Activated CD4-positive, alpha-beta memory T cell treated with anti-CD3 and anti-CD28 coated beads for 36 hours (primary cell): ENCODE measurements at places on chromosomes 5 and 9.

- DNase-seq = peak; percentile 15
These were observed 107.9 kb upstream of the LARP1 start for GRCh38 chr5:154647114-154647760.

DNA sequence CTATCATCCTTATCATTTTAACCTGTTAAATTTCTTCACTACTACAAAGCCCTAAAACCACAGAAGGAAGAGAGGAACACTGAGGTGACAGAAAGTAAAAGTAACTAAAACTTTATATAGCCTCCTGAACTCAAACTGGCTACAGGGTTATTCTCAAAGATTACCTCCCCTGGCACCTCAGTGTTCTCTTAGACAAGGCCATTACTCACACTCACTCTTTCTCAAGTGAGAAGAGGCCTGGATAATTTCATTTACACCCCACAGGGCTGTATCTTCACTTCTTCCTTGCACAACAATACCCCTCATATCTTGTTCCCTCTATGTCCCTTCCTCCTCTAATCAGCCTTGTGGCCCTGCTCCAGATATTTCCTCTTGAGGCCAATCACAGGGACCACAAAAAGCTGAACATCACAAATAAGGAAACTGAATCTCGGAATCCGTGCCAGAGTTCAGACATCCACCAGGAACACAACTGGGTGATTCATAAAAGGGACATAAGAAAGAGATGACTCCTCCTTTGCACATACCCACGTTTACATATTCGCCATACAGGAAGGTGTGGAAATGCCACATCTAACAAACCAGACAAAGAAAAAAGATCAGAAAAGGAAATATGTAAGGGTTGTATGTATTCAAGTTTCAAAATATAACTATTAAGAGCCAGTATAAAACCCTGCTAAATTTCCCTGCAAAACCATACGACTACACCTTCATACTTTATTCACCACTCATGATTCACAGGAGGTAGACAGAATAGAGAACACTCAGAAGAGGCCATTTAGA is 1.7 kb upstream of the KLHL3 start:
- DNase-seq = peak; percentile 46

DNA sequence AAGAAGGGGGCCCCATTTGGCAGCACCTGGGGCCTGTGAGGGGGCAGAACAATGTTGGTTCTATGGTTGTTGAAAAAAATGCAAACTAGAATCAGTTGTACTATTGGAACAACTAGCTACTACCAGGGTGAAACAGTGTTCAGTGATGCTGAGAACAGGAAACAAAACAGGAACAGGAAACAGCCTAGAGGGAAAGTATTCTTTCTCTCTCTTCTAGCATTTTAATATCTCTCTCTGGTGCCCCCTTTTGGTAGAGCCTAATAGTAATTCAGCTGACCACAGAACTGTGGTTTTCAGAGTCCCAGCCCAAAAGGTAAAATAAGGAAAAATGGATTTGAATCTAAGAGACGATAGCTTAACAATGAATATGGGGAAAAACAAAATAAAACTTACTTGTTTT is 138.0 kb upstream of the KCNN2 start:
- no peak for DNase-seq

DNA sequence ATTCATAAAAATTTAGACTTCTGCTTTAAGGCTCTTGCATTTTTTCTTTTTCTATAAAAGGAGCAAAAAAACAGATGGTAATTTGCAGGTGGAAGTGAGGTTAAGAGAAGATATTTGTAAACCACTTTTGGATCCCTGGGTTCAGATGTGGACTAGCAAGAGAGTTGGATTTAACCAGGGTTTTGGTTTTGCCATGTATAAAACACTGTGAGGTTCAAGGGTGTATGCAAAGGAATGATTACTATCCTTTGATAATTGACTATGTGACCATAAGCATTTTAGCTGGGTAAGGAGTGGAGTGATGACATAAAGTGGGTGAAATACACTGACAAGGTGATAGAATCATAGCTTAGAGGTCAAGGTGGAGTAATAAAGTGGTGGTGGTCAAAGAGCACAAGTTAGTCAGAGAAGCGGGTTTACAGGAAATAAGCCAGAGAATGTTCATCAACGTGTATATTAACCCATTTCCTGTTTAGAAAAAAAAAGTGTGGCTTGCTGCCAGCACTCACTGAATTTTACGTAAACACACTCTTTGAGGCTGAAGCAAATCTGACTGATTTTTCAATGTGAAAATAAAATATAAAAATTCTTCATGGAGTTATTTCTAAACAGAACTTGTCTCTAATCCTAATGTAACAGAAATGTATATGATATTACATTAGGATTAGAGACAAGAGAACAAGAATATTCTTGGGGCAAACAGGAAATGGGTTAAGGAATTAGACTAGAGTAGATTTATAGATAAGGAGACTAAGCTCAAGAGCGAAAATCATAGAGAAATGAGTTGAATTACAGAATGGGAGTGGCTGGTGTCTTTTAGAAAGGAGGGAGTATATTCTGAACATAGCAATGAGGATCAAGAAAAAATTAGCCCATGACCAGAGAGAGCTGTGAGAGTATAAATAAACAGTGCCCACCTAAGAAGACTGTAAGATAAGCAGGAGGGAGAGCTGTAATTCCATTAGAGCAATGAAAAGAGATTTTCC is 74.5 kb downstream of the CDKN2A start:
- peak; percentile 11 for DNase-seq

GRCh38 chr5:127031147-127031862 is 947 bp upstream of the MARCHF3 start:
- DNase-seq = peak; percentile 42

- DNase-seq = no peak
These were observed 2125.4 kb upstream of the WWC1 start for GRCh38 chr5:166166071-166166470.

DNA sequence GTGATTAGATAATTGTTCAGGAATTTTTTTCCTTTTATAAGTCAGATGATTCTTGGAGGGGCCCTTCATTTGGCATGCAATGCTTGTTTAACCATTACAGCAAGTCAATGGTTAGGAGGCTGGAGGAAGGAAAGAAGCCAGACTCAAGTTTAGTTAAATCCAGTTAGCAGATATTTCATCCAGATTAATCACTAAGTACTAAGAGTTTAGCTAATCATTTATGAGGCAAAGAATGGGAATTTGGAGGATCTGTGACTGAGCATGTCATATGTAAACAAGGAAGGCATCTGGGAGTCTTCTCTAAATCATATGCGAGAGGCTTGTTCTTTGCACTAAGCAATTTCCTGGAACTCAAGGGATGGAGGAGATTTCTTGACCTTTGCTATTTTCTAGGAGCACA is 145.3 kb upstream of the SGCD start:
- no peak for DNase-seq
